ENCODE measurements at places on chromosomes 4 and X. TPM values are rescaled to one million over a fixed set of nuclear protein-coding genes. Genes with fewer than 3 reads are reported as not detected.

CBLL2 gene
- not detected for polyA plus RNA-seq

RBMXL3 gene
- not detected for polyA plus RNA-seq

NOX1 gene
- 0.79 TPM for polyA plus RNA-seq

ADH1B gene
- 25.0 TPM for polyA plus RNA-seq

AMMECR1 gene
- 20.6 TPM for polyA plus RNA-seq

LONRF3 gene
- polyA plus RNA-seq = 1.00 TPM

DNA sequence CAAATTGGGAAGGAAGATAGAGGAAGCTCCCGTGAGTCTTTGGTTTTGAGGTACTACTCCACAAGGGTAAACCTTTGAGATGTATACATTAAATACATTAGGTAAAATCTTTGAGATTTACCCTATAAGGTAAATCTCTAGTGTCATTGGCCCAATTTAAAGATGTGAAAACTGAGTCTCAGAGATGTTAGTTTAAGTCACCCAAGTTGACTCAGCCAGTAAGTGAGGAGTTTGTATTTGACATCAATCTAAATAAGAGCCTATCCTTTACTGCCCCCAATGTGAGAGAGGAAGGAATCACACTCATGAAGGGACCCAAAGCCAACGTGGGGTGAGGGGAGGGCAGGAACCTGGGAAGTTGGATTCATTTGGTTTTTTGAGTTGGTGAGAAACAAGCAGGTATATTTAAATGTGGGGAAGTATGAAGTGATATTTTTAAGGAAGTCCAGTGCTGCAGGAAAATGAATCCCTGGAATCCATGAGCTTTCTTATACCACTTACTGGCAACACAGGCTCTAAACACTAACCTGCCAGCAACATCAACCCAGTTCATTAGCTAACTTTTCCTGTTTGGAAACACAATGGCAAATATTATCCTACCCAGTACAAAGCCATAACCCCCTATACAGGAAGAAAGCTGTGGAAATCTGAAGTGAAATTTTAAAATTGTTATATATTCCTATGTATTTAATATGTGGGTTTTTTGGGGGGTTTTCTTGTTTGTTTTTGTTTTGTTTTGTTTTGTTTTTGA lies 55.3 kb downstream of the PALLD start:
- DNase-seq = no peak

DNA sequence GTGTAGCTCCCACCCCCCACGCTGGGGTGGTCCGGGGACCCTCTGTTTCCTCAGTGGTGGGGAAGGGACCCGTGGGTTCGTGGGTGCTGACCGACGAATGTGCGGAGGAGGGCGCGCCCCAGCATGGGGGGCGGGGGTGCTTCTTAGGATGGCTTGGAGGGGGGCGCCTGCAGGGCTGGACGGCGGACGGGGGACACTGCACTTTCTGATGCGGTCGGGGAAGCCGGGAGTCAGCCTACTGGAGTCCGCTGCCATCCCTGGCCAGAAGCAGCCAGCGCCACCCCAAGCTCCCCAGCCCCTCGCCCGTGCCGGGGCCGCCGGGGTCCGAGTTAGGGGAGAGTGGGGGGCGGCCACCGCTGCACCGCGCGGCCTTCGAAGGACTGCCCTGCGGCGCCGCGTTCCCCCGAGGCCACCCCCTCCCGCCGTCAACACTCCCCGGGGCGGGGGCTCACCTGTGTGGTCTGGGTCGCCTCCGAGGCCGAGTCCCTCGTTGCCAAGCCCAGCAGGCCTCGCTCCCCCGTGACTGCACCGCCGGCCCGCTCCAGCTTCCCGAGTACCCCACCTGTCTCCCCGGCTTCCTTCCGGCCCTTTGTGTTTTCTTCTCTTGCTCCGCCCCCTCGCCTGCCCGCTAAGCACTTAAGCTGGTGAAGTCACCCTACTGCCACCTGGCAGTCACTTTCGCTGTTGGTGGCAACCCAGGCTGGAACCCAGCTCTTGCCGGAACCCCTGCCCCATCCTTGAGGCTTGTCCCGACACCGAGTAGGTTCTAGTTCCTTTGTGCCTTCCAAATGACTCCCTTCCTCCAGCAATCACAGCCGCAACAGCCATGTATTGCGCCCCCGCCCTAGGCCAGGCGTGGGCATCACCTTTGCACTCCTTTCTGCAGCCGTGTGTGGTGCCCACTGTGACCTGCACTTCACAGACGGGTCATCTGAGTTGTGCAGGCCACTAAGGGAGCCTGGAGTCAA lies at the start of gene OCIAD2:
Gene OCIAD2, minus strand, starts transcription at position 569 of the 968 bp plus-strand sequence. CDS start 2,225 bp downstream, outside the sequence.
- DNase-seq = peak; percentile 53

DNA sequence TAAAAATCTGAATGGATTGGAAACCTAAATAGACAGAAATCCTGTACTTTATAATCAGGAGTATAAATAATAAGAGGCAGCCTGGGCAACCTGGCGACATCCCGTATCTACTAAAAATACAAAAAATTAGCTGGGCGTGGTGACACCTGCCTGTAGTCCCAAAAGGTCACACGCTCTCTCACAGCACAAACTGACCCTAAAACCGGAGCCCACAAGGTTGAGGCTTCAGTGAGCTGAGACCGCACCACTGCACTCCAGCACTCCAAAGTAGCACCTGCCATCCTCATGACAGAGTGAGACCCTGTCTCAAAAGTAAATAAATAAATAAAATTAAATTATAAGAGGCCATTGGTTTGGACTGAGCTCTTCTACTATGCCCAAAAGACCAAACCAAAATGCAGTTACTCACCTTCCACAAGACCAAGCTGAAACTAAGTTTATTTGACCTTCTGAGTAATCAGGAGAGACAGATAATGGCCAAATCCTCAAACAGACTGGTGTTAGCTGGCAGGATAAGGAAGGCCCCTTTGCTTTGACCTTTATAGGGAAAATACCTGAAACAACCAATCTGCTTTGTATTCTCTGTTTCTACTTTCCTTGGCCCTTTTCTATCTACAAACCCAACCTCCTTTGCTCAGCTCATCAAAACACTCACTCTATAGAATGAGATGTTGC lies 3.2 kb upstream of the GRSF1 start:
- DNase-seq = no peak

GRCh38 chrX:67721321-67721720 lies 177.5 kb downstream of the AR start:
- DNase-seq = no peak

DNA sequence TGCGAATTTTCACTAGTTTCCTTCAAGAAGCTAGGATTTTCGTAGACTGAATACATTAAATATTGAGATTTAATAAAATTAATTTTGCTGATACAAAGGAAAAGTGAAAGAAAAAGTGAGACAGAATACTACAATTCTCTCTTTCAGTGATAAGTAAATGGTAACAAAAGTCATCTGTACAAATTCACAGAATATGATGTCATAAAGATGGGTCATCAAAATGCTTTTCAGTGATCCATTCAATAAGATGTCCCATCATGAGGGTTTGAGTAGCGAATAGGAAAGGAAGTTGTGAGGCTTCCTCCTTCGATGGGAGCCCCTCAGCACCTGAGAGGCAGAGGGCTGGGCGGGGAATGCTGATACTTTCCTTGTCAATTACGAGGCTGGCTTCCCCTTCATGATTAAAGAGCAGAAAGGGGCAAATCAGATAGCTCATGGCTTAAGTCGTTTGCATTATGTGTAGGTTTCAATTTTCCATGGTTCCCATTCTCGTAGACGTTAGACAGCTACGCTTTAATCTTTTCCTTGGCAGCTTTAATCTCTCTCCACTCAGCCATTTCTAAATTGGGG lies 108.8 kb upstream of the SORBS2 start:
- no peak for DNase-seq

DNA sequence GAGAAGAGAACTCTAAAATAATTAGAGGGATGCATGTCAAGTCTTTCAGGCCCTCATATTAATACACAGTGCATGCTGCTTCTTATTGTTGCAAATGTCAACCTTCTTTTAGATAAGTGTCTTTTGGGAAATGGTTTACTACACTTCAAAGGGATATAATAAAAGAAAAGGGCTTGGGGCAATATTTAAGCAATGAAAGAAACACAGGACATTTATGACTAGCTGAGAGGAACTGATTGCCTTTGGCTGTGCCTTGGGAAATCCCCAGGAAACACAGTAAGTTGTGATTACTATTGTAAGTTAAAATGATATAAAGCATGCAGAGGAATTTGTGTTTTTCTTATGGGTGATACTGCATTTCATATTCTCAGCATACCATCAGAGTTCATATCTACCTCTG lies 1036.2 kb upstream of the GRID2 start:
- no peak for DNase-seq

DNA sequence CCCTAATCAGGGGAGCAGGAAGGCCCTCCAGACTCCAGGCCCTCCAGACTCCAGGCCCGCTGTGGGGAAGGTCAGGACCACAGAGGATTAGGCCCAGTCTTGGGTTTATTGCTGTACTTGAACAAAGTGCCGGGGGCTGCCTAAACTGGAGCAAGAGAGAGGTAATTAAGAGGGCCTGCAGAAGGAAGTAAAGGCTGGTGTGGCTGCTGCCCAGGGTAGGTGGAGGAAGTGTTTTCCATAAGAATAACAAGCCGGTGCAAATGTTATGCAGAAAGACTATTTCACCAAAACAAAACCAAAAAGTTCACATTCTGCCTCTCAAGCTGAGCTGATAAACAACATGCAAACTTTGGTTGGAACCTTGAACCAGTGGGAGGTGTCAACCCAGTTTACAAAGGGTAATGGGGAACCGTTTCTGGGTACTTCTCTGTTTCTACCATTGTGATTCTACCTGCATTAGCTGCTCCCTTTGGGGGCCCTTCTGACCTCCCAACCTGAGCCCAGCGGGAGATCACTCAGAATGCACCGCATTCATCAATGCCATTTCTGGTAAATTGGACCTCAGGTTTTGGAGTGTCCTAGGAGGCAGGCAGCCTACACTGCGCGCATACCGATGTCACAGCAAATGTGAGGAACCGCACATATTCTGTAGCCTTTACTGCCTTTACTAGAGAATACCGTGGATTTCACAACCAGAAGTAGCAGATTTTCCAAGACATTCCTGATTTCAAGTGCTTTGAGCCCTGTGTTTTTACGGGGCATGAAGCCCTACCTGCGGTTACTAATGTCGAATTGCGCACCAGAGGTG lies 59.7 kb upstream of the BCOR start:
- DNase-seq = no peak

DNA sequence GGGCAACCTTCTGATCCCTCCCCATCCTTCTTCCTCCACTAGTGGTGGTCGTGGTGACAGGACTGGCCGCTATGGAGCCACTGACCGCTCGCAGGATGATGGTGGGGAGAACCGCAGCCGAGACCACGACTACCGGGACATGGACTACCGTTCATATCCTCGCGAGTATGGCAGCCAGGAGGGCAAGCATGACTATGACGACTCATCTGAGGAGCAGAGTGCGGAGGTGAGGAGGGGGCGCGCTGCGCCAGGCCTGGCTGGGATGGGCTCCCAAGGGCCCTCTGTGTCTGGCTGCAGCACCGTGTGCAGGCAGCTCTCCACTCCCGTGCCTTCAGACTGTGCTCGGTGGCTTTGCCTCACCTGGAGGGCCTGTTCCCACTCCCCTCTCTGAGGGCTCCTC lies 24.3 kb downstream of the RBM10 start:
- DNase-seq = no peak

Measured in renal cortex interstitium (tissue), 15 donors.